ENCODE measurements at places on chromosomes 2 and 18. TPM values are rescaled to one million over a fixed set of nuclear protein-coding genes. Genes with fewer than 3 reads are reported as not detected.

Gene MEP1B
- total RNA-seq: not detected

Gene STPG4
- total RNA-seq: 0.77 TPM

Gene CPO
- not detected for total RNA-seq

Gene EEF1B2
- 408 TPM for total RNA-seq

Gene CXCR2
- total RNA-seq: 20.1 TPM

Gene CNDP2
- total RNA-seq: 237 TPM

Gene FSHR
- not detected for total RNA-seq

Gene MAP2
- total RNA-seq: 22.6 TPM

Gene MYO5B
- 23.3 TPM for total RNA-seq

Gene WNT10A
- total RNA-seq: 0.35 TPM

- peak; percentile 73 for DNase-seq
These were observed 3.3 kb upstream of the HJURP start for GRCh38 chr2:233857511-233858141.

GRCh38 chr2:45123521-45124191 is 114.4 kb upstream of the SIX2 start:
- no peak for DNase-seq

DNA sequence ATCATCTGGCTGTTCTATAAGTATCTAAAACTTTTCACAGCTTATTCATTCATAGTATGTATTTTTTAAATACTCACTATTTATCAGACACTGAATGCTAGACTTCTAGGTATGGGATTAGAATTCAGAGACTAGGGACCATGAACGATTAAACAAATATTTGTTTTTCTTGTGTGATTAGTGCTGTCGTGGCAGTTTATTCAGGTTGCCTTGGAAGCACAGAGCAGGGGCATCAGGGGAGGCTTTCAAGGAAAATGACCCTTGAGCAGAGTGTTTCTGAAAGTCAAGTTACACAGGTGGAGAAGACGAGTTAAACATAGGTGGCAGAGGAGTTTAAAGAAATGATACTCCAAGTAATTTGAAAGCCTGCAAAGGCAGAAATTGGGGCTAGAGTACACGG is 5.7 kb downstream of the SPOPL start:
- DNase-seq: no peak

- peak; percentile 76 for DNase-seq
These were observed 245.9 kb downstream of the TFCP2L1 start for GRCh38 chr2:121038891-121039616.

GRCh38 chr2:121664713-121665112 is 15.5 kb upstream of the CLASP1 start:
- no peak for DNase-seq

- DNase-seq: no peak
These were observed 39.6 kb downstream of the MARCO start for GRCh38 chr2:118981632-118982031.

- no peak for DNase-seq
These were observed 192.7 kb upstream of the TANK start for GRCh38 chr2:160967523-160967922.

- DNase-seq: no peak
These were observed 41.5 kb downstream of the RNF144A start for GRCh38 chr2:6958616-6959235.

DNA sequence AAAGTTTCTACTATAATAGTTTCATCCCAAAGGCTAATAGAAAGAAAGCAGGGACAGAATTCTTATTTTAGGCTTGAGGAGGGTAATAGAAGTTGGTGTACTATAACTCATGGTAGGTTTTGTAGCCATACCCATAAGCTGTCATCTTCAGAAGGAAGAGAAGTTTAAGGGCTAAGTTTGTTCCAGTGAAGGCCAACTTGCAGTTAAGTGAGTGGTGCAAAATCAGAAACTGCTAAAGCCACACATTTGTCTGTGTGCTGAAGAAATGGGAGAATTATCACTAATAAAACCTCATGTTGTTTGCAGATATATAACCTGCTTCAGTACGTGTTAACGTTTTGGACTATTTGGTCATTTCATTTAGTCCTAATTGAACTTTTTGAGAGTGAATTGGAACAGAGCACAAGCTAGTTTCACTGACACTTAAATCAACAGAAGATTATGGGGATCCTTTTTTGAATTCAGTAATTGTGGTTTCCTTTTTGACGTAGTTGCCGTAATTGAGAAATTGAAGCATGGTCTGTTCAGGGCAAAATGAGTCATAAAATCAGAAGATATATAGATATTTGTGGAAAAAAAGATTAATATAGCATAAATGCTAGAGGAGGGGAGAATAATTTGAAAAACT is 69.1 kb downstream of the PHLPP1 start:
- no peak for DNase-seq

DNA sequence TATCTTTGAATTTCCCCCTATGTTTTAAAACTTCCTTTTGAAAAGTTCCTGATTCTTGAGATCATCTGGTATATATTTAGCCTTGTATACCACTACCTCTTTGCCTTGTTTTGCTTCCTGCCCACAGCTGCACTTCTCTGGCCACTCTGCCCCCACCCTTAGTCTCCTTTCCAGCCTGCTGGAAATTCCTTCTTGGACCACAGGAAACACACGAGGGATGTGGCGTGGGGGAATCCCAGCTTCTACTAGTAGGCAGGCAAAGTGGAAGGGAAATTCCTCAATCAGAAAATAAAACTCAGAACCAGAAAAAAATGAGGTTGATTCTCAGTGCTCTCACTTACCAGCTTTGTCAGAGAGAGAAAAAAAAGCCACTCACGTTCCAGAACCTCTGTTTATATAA is 13.4 kb downstream of the IL18RAP start:
- DNase-seq: no peak

GRCh38 chr2:71121479-71121878 is 8.6 kb downstream of the MCEE start:
- no peak for DNase-seq

GRCh38 chr18:74065366-74065765 is 82.3 kb downstream of the FBXO15 start:
- no peak for DNase-seq

DNA sequence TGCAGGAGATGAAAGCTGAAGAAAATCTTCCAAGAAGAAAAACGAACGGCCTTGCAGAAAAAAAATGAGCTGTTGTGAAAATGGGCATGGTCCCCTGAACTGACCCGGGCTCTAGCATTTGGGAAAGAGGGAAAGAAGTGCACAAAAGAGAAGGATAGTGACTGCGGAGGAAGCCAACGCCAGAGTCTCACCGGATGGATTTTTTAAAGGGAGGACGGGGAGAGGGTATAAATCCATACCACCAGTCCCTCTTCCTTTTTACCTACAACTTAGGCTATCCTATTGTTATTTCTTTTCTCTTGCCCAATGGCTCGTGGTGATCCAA is 601 bp downstream of the WDR35 start:
- DNase-seq: no peak

GRCh38 chr2:237091779-237092436 is 6.2 kb downstream of the COPS8 start:
- no peak for DNase-seq

DNA sequence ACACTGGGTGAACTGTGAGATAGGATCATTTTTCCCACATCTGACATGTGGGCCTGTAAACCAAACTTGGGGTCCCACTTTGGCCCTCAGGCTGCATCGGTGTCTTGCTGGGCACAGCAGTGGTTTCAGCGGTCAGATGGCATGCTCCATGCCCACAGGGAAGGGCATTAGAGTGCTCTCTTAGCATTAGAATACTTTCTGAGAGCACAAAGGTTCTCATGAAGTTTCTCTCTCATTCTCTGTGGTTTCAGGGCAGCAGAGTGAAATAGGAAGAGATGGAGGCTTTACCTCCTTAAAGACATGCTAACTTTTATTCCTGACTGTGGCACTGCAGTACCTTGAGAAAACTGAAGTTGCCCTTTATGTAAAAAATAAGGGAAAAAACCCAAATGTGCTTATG is 36.6 kb upstream of the GATA6 start:
- DNase-seq: no peak

DNA sequence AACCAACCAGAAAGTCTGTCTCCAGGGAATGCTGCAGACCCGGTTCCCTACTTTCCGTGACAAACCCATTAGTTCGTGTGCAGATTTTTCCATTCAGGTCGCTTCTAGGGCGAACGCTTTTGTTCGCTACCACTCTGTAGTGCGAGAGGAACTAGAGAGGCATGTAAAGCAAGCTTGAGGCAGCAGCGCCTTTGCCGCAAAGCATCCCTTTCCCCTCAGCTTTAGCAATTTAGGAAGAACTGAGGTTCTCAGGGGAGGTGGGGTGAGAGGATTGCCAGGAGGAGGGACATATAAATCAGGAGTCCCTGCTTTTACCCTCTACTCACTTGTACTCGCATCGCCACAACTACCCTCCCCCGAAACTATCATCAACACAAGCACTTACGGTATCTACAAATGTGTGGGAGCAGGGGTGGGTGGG is 748 bp upstream of the ZNF804A start:
- peak; percentile 52 for DNase-seq

DNA sequence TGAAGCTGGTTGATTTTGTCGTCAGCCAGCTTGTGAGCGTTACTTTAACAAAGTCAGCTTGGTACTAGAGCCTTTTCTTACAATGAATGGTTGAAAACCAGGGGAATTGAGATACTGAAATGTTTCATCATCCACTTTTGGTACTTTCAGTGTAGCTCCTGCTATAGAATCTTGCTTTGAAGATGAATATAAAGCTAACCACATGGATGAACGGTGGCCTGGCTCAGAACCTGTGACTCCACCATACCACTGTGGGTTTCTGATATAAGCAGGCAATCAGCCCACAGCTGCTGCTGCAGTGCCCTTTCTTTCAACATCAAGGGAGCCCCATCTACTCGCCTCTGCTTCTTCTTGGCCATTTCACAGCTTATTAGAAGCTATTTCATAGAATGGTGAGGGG is 53.2 kb upstream of the GPR45 start:
- no peak for DNase-seq

DNA sequence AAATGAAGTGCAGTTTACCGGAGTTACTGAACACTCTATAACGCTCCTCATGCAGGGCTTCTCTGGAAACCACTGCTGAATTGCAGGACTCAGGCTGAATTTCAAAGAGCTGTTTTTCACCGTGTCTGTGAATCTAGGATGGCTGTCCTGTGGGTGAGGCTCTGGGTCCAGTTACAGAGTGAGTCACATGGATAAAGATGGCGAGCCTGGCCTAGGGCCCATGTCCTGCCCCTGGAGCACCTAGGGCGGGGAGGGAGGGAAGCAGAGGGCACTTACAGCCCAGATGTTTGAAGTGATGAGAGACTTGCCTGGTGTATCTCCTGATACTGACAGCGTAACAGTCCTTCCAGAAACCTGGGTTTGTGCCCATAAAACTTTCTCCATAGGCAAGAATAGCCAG is 583.0 kb downstream of the IRS1 start:
- DNase-seq: no peak

GRCh38 chr18:48078448-48078847 is 148.0 kb upstream of the SMAD2 start:
- no peak for DNase-seq

All from lower lobe of right lung (tissue), 2 donors.